Left kidney (tissue), 8 donors: ENCODE measurements at places on chromosomes 2 and 18. TPM values are rescaled to one million over a fixed set of nuclear protein-coding genes. Genes with fewer than 3 reads are reported as not detected.

DNA sequence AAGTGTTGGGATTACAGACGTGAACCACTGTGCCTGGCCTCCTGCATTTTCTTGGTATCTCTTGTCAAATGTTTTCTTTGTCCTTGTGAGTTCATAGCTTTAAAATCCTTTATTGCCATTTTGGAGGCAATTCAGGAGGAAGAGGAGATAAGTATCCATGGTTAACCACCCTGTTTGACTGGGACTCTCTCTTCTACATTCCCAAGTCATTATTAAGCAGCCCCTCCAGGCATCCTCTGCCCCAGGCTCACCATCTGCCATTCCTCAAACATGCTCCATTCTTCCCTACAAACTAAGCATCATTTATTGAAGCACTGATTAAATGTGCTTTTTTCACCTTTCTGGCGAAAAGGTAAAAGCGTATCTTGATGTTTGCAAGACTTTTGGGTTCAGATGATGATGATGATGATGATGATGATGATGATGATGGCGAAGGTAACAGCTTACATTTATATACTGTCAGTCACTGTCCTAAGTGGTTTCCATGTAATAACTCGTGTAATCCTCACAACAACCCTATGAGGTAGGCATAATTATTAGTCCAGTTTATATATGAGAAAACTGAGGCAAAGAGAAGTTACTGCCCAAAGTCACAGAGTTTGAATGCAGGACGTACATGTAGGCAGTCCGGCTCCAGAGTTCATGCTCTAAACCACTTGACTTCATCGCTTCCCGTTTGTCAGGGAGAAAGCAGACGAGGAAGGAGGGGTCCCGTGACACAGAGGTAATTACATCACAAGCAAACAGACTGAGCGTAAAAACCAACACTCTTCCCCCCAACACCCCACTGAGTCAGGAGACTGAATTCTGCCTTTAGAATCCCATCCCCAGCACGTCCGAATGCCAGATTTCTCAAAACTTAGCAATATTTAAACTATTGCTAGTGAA, 69.7 kb upstream of the ACKR3 start:
- DNase-seq, result no peak

DNA sequence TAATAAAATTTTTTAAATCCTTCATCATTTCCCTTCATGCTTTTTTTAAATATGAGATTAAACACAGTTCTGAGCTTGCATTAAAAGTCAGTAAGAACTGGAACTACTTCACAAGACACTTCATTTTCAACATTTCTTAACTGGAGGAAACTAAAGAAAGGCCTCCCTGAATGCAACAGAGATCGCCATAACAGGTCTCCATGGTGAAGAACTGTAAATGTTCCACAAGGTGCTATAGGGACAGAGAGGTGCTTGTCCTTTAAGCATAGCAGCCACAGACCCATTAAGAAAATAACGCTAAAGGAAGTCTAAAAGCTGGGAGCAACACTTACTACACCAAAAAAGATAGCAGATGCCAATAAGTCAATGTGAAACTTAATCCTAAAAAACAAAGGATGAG, 8.5 kb downstream of the STAM2 start:
- DNase-seq, result no peak

GRCh38 chr2:150532879-150533278, 45.4 kb upstream of the RND3 start:
- no peak for DNase-seq

DNA sequence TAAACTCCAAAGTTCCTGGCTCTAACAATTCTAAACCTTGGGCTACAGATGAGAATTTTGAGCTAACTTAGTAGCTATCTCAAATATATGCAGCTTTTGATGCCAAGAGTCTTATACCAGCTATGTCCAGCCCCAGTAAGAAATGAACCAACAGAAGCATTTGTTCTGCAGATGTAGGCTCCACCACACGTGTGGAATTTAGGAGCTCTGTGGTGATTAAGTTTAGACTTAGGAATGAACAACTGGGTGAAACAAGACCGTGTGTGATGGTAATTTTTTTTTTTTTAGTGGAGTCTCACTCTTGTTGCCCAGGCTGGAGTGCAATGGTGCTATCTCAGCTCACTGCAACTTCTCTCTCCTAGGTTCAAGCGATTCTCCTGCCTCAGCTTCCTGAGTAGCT, 179.7 kb downstream of the ANKRD30B start:
- DNase-seq, result no peak

DNA sequence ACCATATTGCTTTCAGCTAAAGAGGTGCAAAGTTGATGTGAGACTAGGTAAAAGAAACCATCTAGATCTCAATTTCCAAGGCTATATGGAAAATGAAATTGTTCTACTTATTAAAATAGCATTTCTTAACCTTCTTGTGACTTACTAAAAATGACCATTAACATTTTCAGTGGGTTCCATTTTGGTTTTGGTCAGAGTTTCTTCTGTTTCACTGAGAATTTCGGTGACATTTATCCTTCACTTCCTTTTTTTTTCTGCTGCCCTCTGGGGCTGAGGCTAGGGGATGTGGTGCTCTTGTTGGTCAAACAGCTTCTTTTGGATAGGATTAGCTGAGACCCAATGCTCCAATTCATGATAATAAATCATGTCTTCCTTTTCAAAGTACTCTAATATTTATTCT, 44.3 kb upstream of the REL start:
- DNase-seq, result no peak

DNA sequence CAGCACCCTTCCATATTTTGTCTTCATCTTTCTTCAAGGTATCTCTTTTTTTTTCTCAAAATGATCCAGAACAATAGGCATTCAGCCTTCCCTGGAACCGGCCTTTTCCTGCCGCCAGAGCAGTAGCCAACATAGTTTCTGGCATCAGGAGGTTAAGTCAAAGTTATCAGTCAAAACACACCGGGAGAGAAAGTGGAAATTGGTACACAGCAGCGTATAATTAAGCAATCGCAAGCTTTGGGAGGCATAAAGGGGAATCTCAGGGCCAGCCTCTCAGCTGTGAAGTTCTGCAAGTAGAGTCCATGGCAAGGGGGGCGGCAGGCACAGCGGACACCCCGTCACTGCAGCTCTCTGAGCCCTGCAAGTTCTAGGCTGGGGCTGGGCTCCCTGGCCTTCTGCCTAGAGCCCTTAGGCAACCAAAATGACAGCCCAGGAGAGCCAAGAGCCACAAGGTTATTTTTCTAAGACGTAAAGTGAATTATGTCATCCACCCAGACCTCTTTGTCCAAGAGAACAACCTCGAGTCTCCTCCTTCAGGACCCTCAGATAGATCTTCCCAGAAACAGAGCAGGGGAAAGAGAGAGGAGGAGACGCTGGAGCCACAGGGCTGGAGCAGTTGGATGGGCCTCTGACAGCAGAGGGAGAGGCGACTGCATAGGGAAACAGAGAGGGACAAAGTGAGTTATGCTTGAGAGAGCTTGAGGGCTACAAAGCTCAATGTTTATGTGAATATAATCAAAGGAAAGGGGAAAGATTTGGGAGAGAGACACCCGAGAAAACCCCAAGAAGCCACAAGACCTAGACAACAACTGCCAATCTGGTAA, 114.7 kb downstream of the BCL2L11 start:
- no peak for DNase-seq

- DNase-seq, result no peak
These were observed 161.0 kb upstream of the ID2 start for GRCh38 chr2:8520791-8521344.

DNA sequence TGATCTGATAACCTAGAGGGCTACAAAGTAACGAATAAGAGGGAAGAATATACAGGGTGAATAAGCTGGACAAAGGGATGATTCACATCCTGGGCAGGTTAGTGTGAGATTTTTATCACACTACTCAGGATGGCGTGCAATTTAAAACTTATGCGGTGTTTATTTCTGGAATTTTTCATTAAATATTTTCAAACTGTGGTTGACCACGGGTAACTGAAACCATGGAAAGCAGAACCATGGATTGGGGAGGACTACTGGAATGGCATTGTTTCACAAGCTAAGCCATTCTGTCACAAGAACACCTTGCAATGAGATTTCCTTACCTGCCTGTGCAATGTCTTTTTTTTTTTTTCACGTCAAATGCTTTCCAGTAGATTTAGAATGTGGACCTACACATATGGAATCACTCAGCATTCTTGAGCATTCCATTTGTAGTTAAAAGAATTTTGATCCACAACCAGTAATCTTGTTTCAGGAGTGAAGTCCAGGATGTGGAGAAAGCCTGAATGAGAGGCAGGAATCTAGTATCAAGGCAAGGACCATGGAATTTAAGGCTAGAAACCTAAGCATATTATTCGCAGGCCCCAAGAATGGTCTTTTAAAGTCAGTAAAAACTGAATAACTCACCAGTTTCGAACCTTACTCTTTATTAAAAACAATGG, 8.0 kb upstream of the CDK15 start:
- no peak for DNase-seq

DNA sequence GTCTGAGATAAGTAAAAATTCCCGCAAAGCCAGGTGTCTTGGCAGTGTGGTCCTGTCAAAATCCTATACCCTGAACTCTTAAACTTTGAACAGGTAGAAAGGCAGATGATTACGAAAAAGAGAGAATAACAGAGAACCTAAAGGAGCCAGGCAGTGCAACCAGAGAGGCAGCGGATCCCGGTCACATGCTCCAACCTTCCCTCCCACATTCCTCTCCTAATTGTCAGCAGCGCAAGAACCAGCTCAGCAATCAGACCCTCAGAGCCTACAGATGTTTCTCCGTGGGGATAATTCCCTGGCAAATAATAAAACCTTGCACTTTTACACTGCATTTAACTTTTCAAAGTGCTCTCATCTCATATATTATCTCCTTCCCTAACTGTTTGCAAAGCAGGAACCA, 124.8 kb downstream of the EPHA4 start:
- no peak for DNase-seq

DNA sequence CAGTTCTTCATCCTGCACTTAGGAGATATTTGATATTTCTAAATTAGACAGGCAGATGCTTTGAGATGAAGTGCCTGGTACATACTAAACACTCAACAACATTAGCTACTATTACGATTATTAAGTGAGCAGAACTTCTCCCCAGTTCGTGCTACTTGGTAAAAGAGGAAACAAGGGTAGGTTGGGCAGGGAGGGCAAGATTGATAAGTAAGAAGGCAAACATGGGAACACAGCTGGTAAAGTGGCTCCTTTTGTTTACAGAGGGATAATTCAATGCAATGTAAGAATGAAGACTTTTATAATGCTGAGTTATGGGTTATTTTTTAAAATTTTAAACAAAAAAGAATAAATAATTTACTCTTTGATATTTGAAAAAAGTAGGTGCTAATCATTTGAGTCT, 15.9 kb upstream of the WIPF1 start:
- no peak for DNase-seq

DNA sequence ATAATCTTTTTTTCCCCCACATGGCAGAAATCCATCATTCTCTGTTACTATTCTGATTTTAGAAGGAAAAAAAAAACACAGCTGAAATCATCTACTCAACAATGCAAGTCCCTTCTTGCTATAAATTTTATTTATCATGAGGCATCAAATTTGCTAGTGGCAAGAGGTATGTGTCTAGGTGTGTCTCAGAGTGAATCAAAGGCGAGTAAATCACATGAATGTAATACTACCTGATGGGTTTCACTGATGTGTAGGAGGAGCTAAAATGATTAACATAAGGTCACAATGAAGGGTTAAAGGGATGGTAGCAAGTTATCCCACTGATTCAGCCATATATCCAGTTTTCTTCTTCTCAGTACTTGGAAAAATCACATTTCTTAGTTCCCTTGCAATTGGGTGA, 24.5 kb upstream of the PELI1 start:
- DNase-seq, result no peak

GRCh38 chr2:50726186-50726585, 305.7 kb downstream of the NRXN1 start:
- no peak for DNase-seq

DNA sequence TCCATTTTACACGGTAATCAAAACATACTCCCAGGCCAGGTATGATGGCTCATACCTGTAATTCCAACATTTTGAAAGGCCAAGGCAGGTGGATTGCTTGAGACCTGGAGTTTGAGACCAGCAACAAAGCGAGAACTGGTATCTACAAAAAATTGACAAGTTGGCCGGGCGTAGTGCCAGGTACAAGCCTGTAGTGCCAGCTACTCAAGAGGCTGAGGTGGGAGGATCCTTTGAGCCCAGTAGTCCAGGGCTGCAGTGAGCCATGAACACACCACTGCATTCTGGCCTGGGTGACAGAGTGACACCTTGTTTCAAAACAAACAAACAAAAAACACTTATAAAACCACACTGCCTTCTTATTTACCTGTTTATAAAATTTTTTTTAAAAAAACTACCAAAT, 80.8 kb downstream of the GAREM1 start:
- no peak for DNase-seq

- no peak for DNase-seq
These were observed 205.6 kb downstream of the TMEM182 start for GRCh38 chr2:102967451-102967850.

GRCh38 chr2:145690183-145690778, 1170.4 kb upstream of the ZEB2 start:
- DNase-seq, result no peak

- no peak for DNase-seq
These were observed 172.5 kb upstream of the RAB6C start for GRCh38 chr2:129806990-129807389.

DNA sequence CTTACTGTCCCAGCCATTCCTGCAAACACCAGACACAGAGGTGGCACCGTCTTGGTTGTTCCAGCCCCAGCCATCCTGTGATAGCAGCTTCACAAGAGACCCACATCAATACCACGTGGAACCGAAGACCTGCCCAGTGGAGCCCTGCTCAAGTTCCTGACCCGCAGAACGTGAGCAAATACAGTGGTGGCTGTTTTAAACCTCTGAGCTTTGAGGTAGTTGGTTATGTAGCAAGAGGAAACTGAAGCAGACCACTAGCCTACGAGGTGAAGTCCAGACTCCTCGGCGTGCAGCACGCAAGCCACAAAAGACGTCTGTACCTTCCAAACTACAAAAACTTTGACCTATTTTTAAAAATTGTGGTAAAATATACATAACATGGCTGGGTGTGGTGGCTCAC, 96.1 kb upstream of the ODC1 start:
- no peak for DNase-seq

DNA sequence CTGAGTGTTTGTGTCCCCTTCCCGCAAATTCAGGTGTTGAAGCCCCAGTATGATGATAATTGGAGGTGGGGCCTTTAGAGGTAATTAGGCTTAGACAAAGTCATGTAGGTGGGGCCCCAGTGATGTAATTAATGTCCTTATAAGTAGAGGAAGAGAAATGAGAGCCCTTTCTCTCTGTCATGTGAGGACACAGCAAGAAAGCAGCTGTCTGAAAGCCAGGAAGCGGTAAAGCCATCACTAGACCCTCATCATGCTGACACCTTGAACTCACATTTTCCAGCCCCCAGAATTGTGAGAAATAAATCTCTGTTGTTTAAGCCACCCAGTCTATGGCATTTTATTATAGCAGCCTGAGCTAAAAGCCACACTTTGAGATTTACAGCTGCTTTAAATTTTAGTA, 1580.0 kb downstream of the LRP1B start:
- no peak for DNase-seq

- no peak for DNase-seq
These were observed 330.0 kb upstream of the DCC start for GRCh38 chr18:52009958-52010357.

GRCh38 chr2:154338352-154338967, 360.0 kb upstream of the KCNJ3 start:
- DNase-seq, result no peak

Gene HTR2B
- 16.3 TPM for polyA plus RNA-seq

Gene TUBA4B
- polyA plus RNA-seq, result 0.75 TPM

Gene USP40
- 79.2 TPM for polyA plus RNA-seq

Gene ARL4C
- polyA plus RNA-seq, result 51.6 TPM

Gene NAT8
- 18.6 TPM for polyA plus RNA-seq

Gene KCNF1
- polyA plus RNA-seq, result 0.95 TPM

Gene IL1RN
- 3.2 TPM for polyA plus RNA-seq

Gene ASAP2
- polyA plus RNA-seq, result 66.1 TPM

Gene RHBDD1
- polyA plus RNA-seq, result 30.4 TPM

Gene CHRNA1
- polyA plus RNA-seq, result 3.7 TPM

Gene SPATA3
- polyA plus RNA-seq, result not detected

Gene TMEM247
- polyA plus RNA-seq, result not detected
